ENCODE measurements at places on chromosomes 5 and 9.

- DNase-seq = no peak
Measured at GRCh38 chr5:65926893-65927292, 518 bp downstream of the ERBIN start.

- no peak for DNase-seq
Measured at GRCh38 chr5:104456122-104456521, 893.5 kb upstream of the NUDT12 start.

DNA sequence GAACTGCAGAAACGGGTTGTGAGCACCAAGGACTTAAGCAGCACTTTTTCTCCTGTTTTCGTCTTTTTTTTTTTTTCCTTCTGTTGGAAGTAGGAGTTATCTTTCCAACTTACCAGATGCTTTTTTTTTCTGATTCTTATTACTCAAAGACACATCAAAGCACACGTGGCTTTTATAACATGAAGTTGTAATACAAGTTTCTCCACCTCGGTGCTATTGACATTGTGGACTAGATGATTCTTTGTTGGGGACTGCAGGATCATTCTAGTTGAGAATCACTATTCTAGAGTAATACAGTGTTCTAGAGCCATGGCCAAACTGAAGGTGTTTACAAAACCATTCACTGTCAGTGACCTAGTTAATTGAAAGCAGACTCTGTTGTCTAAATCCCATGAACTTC, 51.5 kb downstream of the MYO10 start:
- no peak for DNase-seq

DNA sequence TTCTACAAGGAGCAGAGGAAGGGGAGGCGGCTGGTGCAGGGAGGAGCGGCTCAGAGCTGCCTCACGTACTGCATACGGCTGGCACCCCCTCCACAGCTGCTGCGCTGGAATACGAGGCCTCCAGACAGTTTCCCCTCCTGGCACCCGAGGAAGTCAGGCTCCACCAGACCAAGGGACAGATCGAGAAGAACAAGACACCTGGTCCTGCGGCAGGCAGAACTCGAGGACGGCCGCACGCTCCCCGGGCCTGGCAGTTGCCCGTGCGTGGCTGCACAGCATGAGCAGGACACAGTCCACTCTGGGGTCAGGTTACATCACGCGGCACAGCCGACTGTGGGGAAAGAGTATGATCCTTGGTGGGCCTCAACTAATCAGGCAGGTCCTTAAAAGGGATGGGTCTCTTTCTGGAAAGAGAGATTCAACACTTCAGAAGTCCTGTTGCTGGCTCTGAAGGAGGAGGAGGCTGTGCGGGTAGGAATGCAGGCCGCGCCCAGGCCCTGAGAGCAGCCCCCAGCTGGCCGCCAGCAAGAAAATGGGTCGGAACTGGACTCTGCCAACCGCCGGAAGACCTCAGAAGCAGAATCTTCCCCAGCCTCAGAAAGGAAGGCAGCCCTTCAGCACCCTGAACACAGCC, 11.6 kb downstream of the UBAC1 start:
- DNase-seq = no peak

DNA sequence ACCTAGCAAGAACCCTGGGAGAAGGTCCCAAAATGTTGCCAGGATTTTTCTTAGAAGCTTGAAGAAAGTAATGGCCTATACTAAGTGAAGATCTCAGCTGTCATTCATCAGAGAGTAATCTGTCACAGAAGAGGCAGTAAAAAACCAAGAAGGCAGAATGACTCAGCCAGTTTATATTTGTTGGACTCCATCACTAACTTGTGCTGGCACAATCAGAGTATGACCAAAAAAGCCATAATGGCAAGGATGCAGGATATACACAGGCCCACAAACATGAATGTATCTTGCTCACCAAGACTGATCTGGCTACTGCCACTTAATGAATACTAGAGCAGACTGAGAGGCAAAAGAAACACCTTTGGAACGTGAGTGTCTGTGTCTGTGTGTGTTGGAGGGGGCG, 104.0 kb upstream of the POU5F2 start:
- no peak for DNase-seq

DNA sequence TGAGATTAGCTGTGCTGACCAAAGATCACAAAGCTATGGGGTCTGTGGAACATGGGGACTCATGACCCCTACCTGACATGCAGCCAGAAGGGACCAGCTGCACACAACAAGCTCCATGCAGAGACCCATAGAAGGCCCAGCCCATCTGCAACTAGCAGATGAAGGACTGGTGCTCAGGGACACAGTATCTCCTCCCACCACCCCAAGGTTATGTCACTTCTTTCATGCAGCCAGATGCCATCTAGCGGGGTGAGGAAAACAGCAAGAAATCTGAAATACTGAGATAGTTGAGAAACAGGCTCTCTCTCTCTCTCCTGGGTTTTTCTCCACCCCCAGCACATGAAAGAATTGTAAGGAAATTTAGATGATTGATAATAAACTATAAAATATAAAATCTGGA, 161.3 kb upstream of the DAPK1 start:
- no peak for DNase-seq

- no peak for DNase-seq
Measured at GRCh38 chr5:59777028-59777427, 116.5 kb downstream of the PDE4D start.

DNA sequence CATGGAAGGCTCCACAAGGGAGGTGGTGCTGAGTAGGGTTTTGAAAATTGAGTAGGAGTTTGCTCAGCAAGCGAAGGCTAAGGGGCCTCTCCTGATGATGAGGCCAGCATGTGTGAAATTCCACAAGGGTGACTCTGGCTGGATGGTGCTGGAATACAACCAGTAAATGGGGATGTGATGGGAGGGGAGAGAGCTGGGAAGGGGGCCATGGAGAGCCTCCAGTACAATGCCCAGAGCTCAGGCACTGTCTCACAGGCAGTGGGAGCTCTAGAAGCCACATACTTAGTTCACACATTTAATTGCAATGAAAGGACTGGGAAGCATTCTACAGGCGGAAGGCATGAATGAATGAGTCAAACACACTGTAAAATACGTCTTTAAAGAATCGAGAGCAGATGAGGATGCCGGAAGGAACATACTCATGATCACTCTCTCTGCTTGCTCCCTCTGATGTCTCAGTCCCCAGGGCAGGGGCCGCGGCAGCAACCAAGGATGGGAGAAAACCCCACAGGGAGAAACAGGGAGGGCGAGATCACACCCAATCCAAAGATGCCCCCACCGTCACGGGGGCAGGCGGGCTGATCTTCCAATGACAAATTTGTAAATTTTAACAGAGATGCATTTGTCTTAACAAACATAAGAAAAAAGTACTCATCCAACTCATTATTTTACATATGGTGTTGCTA, 261.0 kb downstream of the NSG2 start:
- no peak for DNase-seq

DNA sequence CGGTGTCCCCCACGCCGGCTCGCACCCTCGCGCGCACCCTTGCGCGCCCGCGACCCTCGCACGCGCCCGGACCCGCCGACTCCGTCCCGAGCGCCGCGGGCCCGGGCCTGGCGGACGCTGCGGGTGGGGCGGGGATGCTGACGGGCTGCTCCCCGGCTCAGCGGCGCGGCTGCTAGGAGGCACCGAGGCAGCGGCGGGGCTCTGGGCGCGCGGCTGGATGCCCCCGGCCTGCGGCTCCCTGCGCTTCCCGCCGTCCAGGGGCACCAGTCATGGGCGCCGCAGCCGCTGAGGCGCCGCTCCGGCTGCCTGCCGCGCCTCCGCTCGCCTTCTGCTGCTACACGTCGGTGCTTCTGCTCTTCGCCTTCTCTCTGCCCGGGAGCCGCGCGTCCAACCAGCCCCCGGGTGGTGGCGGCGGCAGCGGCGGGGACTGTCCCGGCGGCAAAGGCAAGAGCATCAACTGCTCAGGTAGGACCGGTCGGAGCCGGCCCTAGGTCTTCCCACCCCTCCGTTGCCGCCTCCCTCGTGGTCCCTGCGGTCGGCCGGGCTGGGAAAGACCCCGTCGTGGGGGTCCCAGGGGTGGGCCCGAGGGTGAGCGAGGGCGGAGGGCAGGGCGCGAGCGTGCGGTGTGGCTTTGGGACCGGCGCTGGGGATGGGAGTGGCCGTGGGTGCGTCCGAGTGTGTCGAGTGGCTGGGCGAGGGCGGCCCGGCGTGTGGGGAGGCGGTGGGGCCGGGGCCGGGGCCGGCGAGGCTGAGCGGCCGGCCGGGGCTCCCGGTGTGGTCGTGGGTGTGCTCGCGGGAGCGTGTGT, 530 bp downstream of the TMEFF1 start:
- no peak for DNase-seq

DNA sequence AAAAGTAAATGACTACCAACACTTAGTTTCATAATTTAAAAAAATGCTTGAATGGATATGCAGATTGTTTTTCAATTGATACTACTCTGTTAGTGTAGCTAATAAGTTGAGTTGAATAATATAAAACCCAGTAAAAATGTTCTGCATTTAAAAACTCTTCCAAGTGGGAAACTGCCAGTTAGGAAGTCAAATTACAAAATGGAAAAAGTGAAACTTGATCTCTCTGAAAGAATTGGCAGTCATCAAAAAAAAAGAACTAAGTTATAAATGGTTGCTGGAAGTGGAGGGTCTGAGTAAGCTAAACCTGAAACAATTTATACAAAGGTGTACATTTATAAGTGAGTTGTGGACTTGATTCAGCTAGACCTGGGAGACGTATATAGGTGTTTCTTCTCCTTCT, 52.4 kb downstream of the VCAN start:
- DNase-seq = no peak

GRCh38 chr5:56464935-56465768, 232.0 kb upstream of the ANKRD55 start:
- no peak for DNase-seq

GRCh38 chr5:60830581-60831127, 13.4 kb downstream of the ELOVL7 start:
- no peak for DNase-seq

- no peak for DNase-seq
Measured at GRCh38 chr9:18601956-18602355, 128.0 kb downstream of the ADAMTSL1 start.

- DNase-seq = no peak
Measured at GRCh38 chr5:125481506-125482465, 735.3 kb upstream of the ZNF608 start.

GRCh38 chr9:34553511-34554021, 30.8 kb upstream of the ENHO start:
- DNase-seq = no peak

DNA sequence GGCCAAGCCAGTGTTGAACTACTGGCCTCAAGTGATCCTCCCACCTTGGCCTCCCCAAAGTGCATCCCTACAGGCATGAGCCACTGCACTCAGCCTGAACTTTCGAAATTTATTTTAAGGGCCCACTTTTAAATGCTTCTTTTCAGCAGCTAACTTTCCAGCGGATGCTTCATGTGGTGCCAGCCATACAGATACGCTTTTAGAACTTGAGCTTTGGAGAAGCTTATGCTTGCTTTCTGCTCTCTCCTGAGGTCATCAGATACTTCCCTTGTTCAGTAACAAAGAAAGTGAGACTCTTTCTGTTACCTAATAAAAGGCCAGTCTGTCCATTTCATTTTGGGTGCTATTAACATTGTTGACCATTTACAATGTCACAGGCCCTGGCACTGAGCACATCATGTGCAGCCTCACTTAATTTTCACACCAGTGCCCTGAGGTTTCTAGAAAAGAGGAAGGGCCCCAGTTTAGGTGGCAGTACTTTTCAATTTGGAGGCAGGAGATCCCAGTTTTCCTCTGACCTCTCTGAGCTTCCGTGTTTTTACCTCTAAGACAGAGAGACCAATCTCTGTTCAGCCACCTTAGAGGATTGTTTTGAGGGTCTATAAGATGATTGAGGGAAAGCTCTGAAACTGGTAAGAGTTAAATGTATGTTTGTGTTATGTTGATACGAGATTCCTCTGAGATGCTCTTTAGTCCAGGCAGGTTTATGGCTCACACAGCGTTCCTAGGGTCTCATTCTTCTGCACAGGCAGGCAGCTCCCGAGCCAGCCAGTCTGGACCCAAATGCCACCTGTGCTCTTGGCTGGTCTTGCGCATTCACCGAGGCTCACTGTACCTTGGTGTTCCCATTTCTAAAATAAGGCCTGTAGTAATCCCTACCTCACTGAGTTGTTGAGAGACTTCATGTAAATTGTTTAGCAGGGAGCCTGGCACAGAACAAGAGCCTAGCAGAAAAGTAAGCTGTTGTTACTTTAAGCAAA, 4.4 kb downstream of the ABL1 start:
- no peak for DNase-seq

GRCh38 chr5:5421149-5421960, 1.1 kb upstream of the ICE1 start:
- DNase-seq = no peak

- no peak for DNase-seq
Measured at GRCh38 chr5:105803431-105803830, 1867.3 kb downstream of the EFNA5 start.

- no peak for DNase-seq
Measured at GRCh38 chr9:130437011-130437789, 7.6 kb upstream of the ASS1 start.

- DNase-seq = no peak
Measured at GRCh38 chr5:123398058-123398733, 25.0 kb downstream of the CEP120 start.

- no peak for DNase-seq
Measured at GRCh38 chr9:13071921-13072320, 207.6 kb downstream of the MPDZ start.

GRCh38 chr5:10540036-10540544, 23.8 kb upstream of the ANKRD33B start:
- DNase-seq = no peak

GRCh38 chr9:123235448-123235847, 32.9 kb downstream of the STRBP start:
- DNase-seq = no peak

GRCh38 chr9:78462611-78463010, 165.7 kb downstream of the PSAT1 start:
- DNase-seq = no peak

- DNase-seq = peak; percentile 52
Measured at GRCh38 chr9:135604437-135605237, 34.7 kb downstream of the GLT6D1 start.

DNA sequence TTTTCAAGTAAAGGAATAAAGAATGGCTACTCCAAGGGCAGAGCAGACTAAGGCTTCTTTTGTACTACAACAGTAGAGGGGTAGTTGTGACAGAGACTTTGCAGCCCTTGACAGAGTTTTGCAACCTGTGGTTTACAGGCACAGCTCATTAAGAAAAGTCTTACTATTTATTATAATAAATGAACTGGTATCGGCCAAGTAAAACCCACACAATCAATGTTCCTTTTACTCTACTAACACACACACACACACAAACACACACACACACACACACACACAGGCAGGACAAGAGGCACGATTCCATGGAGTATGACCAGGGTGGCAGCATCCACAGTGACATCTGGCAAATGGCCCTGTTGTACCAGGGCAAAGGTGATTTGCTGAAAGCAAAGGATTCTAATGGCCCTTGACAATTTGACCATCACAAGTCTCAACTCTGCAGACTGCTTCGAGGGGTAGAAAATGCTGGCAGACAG, 59.1 kb upstream of the GOLPH3 start:
- DNase-seq = no peak

- no peak for DNase-seq
Measured at GRCh38 chr5:100828071-100828897, 74.8 kb downstream of the ST8SIA4 start.
